ENCODE measurements at places on chromosomes 3 and 15. TPM values are rescaled to one million over a fixed set of nuclear protein-coding genes. Genes with fewer than 3 reads are reported as not detected.
A peak's percentile ranks its signal among the peaks of the same experiment; 100 is the strongest.

CFAP92 gene
- polyA plus RNA-seq, result not detected

ITPKA gene
- polyA plus RNA-seq, result 0.43 TPM

FBXO22 gene
- polyA plus RNA-seq, result 18.9 TPM

TMEM212 gene
- not detected for polyA plus RNA-seq

CHRM5 gene
- not detected for polyA plus RNA-seq

CHP1 gene
- 28.1 TPM for polyA plus RNA-seq

TYRO3 gene
- polyA plus RNA-seq, result 4.5 TPM

NDUFB4 gene
- 191 TPM for polyA plus RNA-seq

CFAP91 gene
- 8.5 TPM for polyA plus RNA-seq

FAM81A gene
- 0.92 TPM for polyA plus RNA-seq

DNA sequence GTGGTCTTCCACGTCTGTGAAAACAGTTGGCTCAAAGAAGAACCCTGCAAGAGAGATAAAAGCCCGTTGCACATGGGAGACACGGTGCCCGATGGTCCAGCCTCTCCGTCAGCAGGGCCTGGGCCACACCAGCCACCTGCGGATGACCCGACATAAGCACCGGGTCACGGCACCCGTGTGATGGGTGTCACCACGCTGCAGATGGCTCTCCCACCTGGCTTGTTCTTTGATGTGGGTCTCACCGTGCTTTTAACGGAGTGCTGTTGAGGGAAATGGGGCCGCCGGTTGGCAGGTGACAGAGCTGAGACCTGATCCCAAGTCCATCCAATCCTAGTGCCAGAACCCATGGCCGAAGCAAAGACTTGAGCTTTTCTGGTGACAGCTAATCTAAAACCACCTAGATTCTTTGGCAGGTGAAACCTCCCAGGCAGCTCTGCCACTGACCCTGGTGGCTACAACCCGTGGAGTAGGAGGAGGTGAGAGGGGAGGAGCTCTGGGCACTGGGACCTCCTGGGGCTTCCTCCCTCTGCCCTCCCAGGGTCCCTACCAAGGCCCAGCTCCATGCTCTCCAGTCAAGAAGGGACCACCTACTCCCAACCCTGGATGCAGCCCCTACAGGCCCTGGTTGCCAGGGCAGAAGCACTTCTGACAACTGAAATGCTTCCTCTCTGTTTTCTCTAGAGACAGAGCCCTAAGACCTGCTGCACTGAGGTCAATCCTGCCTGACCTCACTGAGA, 23.4 kb upstream of the SLC41A3 start:
- no peak overlapping the region for H3K27ac ChIP-seq
- no peaks in the 10 kb centered on the region for H3K4me1 ChIP-seq
- H3K36me3 ChIP-seq, result no peaks in the 10 kb centered on the region

DNA sequence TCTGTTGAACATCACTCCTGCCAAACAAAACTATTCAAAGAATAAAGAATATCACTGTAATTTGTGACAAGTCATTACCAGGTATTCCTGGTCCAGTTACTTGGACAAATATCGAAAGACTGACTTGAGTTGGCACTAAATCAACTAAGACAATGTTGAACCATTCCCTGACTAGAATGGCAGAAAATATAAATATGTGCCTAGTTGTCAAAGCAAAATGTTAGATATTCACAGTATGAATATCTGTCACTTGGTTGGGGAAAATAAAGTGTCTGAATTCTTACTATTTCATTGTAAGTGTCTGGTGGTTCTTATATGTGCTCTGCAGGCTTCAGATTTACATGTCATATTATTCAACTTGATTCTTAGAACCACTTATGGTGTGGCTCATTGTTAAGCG, 470.2 kb downstream of the NAALADL2 start:
- no peaks in the 10 kb centered on the region for H3K27me3 ChIP-seq
- H3K27ac ChIP-seq, result no peak overlapping the region
- H3K36me3 ChIP-seq, result no peaks in the 10 kb centered on the region
- DNase-seq, result no peak
- no peaks in the 10 kb centered on the region for H3K4me1 ChIP-seq

- no peaks in the 10 kb centered on the region for H3K27me3 ChIP-seq
- H3K4me1 ChIP-seq, result no peaks in the 10 kb centered on the region
- peak; percentile 95 for DNase-seq
- H3K36me3 ChIP-seq, result no peaks in the 10 kb centered on the region
- no peak overlapping the region for H3K4me3 ChIP-seq
Measured at GRCh38 chr15:40044717-40045571, 6.0 kb upstream of the SRP14 start.

DNA sequence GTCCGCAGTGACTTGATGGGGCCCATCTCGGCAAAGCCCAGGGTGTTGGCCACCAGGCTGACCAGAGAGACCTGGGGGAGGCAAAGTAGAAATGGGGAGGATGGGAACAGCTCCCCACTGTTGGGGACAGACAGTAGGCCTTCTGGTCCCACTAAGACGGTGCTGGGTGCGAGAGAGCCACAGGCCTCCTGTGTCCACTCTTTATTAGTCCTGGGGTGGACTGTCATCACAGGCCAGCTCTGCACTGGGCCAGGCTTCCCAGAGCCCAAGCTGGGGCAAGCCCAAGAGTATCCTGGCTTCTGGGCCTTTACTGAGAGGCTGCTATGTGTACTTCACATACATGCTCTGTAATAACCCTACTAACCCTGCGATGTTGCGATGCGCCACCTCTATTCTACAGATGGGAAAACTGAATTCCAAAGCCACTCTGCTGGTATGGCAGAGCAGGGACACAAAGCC, 66.4 kb downstream of the EXOG start:
- H3K4me3 ChIP-seq, result no peak overlapping the region
- no peaks in the 10 kb centered on the region for H3K27me3 ChIP-seq
- H3K36me3 ChIP-seq, result no peaks in the 10 kb centered on the region
- DNase-seq, result peak; percentile 54

DNA sequence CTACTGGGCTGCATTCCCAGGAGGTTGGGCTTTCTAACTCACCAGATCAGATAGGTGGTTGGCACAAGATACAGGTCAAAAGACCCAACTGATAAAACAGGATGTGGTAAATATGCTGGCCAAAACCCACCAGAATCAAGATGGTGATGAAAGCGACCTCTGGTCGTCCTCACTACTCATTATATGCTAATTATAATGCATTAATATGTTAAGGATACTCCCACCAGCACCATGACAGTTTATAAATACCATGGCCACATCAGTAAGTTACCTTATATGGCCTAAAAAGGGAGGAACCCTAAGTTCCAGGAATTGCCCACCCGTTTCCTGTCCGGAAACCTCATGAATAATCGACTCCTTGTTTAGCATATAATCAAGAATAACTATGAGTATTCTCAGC, 31.6 kb downstream of the CFAP44 start:
- H3K27ac ChIP-seq, result no peak overlapping the region
- H3K4me1 ChIP-seq, result no peaks in the 10 kb centered on the region
- no peaks in the 10 kb centered on the region for H3K36me3 ChIP-seq
- no peak for DNase-seq
- no peak overlapping the region for H3K4me3 ChIP-seq
- H3K27me3 ChIP-seq, result no peaks in the 10 kb centered on the region

DNA sequence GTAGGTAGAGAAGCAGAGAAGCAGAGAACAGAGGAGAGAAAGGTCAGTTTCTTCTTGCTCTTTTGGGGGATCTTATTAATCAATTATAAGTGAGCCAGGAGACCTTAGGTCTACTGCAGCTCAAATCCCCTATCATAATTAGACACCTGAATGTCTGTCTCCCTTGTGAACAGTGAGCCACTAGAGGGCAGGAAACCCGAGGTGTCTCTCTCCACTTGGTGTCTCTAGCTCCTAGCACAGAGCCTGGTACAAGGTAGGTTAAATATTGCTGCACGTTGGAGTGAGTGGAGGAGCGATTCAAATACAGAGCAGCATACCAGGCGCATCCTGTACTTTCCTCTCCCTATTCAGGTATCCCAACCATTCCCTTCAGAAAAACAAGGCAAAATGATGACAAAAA, 2.0 kb upstream of the ST8SIA2 start:
- no peaks in the 10 kb centered on the region for H3K36me3 ChIP-seq
- no peak overlapping the region for H3K27ac ChIP-seq
- no peaks in the 10 kb centered on the region for H3K4me1 ChIP-seq
- no peak for DNase-seq
- no peaks in the 10 kb centered on the region for H3K27me3 ChIP-seq

DNA sequence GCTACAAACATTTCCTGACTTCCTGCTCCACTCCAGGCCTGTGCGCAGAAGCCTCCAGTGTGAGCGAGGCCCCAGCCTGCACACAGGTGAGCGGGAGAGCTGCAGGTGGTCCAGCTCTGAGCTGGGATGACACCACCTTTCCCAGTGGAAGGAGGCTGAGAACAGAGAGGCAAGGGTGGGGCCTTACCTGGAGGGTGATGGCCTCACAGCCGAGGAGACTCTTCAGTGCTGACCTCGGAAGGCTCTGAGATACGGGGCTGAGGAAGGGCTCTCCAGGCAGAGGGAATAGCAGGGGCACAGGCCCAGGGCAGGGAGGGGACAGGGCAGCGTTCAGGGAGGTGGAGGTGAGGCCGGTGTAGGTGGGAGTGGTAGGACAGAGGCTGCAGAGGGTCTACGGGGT, 70.8 kb downstream of the EFCAB12 start:
- no peaks in the 10 kb centered on the region for H3K27me3 ChIP-seq
- H3K36me3 ChIP-seq, result no peaks in the 10 kb centered on the region
- no peak for DNase-seq
- H3K4me3 ChIP-seq, result no peak overlapping the region

GRCh38 chr15:76844096-76844495, 61.0 kb downstream of the SCAPER start:
- no peak for DNase-seq
- H3K4me1 ChIP-seq, result no peaks in the 10 kb centered on the region
- no peak overlapping the region for H3K4me3 ChIP-seq
- no peak overlapping the region for H3K27ac ChIP-seq

DNA sequence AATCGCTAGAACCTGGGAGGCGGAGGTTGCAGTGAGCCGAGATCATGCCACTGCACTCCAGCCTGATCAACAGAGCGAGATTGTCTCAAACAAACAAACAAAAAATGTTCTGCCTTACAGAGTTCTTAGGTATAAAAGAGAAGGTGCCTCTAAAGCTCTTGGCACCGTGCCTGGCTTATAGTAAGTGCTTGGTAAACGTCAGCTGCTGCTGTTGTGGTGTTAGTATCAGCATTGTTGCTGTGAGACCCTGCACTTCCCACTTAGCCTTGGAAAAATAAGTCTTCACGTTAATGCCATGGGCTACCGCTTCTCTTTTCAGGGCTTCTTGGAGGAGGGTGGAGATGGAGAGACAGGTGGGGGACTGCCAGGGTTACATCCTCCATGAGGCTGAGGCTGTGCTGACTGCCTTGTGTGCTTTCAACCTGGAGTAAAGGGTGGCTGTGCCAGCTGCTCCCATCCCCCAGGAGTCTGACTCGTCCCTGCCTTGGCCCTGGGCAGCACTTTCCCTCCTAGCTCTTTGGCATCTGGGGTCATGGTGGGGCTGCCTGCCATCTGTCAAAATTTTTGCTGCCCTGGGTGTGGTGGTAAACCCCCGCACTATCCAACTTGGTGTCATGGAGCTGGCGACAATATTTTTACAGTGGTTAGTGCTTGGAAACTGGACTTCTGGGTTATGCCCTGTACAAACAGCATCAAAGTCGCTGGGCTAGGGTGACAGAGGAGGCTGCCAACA, 17.8 kb downstream of the FLNB start:
- H3K27ac ChIP-seq, result peak overlapping the region; percentile 58
- no peaks in the 10 kb centered on the region for H3K36me3 ChIP-seq
- DNase-seq, result peak; percentile 63
- no peaks in the 10 kb centered on the region for H3K27me3 ChIP-seq

- no peaks in the 10 kb centered on the region for H3K27me3 ChIP-seq
- no peak overlapping the region for H3K4me3 ChIP-seq
- H3K36me3 ChIP-seq, result no peaks in the 10 kb centered on the region
- H3K4me1 ChIP-seq, result no peaks in the 10 kb centered on the region
Measured at GRCh38 chr15:93399121-93399520, 310.1 kb upstream of the RGMA start.

DNA sequence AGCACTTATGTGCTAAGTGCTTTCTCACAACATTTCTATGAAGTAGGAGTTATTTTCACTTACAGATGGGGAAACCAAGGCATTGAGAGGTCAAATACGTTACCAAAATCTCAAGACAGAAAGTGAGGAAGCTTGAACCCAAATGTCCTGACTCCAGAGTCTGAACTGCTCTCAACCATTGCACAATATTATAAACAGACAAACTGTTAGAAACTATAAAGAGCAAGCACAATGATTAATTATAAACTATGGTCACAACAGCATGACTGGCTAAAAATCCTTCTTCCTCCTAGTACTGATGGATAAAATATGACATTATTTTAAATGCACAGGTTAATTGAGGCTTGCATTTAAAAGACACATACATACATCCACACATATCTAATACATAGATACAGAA, 77.9 kb upstream of the ASB14 start:
- no peak for DNase-seq
- no peaks in the 10 kb centered on the region for H3K36me3 ChIP-seq
- H3K4me3 ChIP-seq, result no peak overlapping the region
- no peaks in the 10 kb centered on the region for H3K27me3 ChIP-seq
- H3K4me1 ChIP-seq, result no peaks in the 10 kb centered on the region

GRCh38 chr3:149417174-149417573, 39.7 kb upstream of the TM4SF1 start:
- DNase-seq, result no peak
- H3K27me3 ChIP-seq, result no peaks in the 10 kb centered on the region
- H3K27ac ChIP-seq, result no peak overlapping the region
- H3K4me3 ChIP-seq, result no peak overlapping the region
- H3K4me1 ChIP-seq, result peaks cover 3% of the 10 kb centered on the region

DNA sequence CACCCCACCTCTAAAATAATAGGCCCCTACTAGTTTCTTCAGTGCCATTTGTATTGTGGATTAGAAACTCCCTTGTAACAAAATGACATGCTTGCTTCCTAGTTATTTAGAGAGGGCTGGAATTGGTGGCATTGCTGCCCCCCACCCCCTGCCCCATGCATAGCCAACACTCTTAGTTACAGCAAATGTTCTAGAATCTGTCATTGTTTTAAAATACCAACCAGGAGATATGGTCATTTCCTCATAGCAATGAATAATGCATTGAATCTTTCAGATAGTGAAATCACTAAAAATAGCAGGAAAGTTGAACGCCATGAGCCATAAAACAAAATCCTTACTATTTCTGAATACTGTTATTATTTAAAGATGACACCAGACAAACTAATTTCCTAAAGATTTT, 292.5 kb downstream of the ARPP21 start:
- H3K36me3 ChIP-seq, result no peaks in the 10 kb centered on the region
- no peak for DNase-seq
- no peaks in the 10 kb centered on the region for H3K4me1 ChIP-seq
- no peak overlapping the region for H3K27ac ChIP-seq
- H3K27me3 ChIP-seq, result no peaks in the 10 kb centered on the region

DNA sequence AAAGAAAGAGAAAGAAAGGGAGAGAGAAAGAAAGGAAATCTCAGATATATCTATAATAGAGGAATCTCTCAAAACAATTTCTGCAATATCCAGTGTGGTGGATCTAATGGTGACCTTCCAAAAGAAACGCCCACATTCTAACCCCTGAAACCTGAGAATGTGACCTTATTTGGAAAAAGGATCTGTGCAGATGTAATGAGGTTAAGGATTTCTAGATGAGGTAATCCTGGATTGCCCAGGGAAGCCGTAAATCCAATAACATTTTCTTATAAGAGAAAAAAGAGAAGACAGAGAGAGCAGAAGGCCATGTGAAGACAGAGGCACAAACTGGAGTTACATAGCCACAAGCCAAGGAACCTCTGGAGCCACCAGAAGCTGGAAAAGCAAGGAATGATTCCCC, 307.6 kb downstream of the ZBTB20 start:
- no peak for DNase-seq
- H3K36me3 ChIP-seq, result no peaks in the 10 kb centered on the region
- H3K4me3 ChIP-seq, result no peak overlapping the region
- H3K4me1 ChIP-seq, result no peaks in the 10 kb centered on the region
- no peak overlapping the region for H3K27ac ChIP-seq

GRCh38 chr3:168341192-168341815, 245.6 kb upstream of the GOLIM4 start:
- no peaks in the 10 kb centered on the region for H3K36me3 ChIP-seq
- no peak for DNase-seq
- no peak overlapping the region for H3K27ac ChIP-seq

Measured in aorta (tissue), 5 donors.